Stimulated activated CD8-positive, alpha-beta memory T cell treated with anti-CD3 and anti-CD28 coated beads, Interleukin-7, amount 100 ng/mL, for 1 hour (primary cell): ENCODE measurements at places on chromosomes 1 and 21.

- DNase-seq, result no peak
Observed at GRCh38 chr21:30515681-30516080, 13.7 kb upstream of the KRTAP19-5 start.

- DNase-seq, result no peak
Observed at GRCh38 chr1:215141460-215141859, 58.9 kb downstream of the KCNK2 start.

GRCh38 chr1:184056921-184057555 is 5.5 kb downstream of the TSEN15 start:
- DNase-seq, result no peak

GRCh38 chr1:89070509-89070908 is 5.5 kb upstream of the GBP1 start:
- DNase-seq, result no peak

- no peak for DNase-seq
Observed at GRCh38 chr21:45595574-45596295, 47.8 kb upstream of the PCBP3 start.

GRCh38 chr1:9822490-9822889 is 1.3 kb downstream of the CLSTN1 start:
- no peak for DNase-seq

GRCh38 chr21:41758550-41758949 is 8.3 kb downstream of the RIPK4 start:
- DNase-seq, result no peak

GRCh38 chr1:243549791-243550190 is 293.9 kb downstream of the SDCCAG8 start:
- DNase-seq, result no peak

DNA sequence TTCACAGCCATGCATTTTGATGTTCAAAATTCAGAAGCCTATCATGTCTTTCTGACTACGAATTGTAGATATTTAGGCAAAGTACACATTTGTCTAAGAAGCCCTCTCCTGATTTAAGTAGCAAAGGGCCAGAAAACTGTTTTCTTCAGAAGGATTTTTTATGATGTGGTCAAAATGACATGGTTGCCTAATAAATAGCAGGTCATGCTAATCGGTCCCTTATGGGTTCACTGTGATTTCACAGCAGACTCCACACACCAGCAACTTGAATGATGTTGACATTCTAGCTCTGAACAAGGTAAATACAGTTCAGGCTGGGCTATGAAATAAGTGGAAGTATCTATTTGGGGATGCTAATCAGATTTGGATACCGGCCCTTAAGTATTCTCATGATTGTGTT is 178.7 kb upstream of the DPYD start:
- no peak for DNase-seq

DNA sequence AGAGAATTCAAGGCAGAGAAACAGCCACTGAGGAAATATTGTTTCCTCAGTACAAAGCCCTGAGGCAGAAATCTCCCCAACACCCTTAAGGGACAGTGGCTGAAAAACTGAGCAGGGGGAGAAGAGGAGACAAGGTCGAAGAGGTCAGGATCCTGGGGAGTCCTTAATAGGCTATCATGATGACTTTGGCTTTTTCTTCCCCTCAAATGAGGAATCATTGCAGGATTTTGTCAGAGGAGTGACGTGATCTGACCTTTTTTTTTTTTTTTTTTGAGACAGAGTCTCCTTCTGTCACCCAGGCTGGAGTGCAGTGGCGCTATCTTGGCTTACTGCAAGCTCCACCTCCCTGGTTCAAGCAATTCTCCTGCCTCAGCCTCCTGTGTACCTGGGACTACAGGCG is 10.2 kb downstream of the MAP7D1 start:
- DNase-seq, result no peak

DNA sequence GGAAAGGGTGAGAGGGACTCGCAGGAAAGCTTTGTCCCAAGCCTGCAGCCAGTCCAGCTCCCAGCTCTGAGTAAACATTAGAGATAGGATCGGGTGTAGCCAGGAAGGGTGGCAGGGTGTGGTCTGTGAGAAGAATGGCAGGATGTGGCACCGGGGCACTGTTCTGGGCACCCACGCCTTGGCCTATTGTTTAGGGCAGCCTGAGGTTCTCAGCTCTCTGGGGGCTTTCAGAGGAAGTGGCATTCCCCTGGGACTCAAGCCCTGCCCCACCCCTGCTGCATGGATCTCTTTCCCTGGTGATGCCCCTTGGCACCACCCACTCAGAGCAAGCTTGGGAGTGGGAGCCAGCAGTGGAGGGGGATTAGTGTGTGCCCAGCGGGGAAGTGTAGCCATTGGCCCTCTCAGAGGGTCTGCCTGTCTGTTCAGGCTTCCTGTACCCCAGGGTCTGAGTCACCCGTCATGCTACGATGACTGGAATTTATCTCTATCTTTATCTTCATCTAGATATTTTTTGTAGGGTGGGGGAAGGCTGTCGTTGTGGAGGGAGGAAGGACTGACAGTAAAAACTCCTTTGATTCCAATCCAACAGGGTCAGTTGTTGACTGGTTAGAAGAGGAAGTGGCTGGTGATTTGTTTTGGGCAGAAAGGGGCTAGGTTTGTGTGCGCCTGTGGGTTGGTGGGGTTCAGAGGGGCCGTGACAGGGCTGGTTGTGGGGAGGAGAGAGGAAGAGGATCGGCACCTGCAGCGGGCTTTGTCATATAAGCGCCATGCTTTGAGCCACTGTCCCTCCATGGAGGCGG is 31.6 kb downstream of the SOX13 start:
- no peak for DNase-seq

DNA sequence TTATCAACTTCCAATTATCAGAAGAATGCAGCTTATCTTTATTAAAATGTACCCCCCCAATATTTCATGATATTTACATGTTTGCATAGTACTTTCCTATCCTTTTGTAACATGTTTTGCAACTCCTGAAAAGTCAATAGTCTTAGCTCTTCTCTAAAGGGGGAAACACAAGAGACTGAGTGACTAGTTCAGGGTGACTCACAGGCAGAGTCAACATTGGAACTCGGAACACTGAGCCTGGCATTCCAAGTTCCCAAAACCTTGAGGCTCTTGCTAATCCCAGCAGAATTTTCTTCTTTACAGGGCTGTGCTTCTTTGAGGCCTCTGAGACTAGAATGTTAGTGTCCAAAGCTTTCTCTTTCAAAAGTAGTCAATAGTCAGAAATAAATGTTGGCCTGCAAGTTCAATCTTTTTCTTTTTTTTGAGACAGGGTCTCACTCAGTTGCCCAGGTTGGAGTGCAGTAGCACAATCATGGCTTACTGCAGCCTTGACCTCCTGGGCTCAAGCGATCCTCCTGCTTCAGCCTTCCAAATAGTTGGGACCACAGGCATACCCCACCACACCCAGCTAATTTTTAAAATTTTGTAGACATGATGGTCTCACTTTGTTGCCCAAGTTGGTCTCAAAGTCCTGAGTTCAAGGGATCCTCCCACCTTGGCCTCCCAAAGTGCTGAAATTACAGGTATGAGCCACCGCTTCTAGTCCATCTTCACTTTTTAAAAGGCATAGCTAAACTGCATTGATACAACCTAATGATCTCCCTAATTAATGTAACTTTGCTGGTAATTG is 37.5 kb downstream of the ZNF281 start:
- DNase-seq, result no peak

DNA sequence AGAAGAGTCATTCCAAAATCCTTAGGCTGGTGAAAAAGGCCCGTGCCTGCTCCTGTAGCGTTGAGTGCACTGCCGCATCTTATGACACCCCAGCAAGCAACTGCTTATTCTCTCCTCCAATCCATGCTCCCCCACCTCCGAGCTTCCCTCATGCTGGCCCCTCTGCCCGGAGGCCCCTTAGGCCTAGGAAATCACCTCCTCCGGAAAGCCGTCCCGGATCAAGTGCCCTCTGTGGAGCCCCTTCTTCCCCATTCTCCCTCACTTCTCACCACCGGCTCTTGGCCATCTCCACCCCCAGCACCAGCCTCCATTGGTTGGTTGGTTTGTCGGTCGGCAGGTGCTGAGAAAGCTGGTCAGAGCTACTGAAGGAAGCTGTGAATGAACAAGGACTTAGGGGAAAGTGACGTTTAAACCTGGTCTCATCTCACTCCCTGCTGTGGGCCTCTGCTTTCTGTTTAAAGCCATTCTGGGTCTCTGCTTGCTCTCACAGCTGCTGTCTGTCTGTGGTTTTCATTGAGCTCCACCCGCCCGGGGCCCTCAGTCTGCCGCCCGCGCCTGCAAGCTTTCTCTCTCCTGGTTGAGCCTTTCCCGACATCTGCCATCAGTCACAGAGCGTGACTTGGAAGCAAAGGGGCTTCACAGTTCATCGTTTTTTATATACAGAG is 122.2 kb downstream of the KCNN3 start:
- no peak for DNase-seq

DNA sequence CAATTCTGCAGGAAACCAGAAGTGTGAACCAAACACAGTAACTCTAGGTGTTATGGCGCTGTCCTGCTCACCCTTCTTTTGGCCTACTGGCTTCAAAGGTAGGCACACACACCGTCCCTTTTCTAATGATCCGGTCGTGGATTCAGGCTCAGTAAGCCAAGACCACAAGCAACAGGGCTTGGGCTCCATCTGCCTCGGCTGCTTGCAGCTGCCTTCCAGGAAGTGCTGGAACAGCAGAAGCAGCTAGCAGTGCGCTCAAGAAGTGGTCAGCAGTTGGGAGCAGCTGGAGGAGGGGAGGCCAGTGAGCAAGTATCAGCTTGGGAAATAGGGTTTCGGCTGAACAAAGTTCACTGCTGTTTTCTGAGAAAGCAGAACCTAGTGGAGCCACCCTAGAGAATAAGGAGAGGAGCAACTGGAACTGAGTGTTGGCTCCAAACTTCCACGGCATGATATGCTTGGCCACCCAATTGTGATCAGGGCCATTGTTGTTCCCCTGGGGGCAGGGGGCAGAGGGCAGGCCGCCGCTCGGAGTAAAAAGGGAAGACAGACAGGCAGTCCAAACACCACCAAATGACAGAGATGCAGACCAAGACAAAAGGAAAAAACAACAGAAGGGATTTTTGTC is 173.4 kb downstream of the TOMM20 start:
- no peak for DNase-seq

DNA sequence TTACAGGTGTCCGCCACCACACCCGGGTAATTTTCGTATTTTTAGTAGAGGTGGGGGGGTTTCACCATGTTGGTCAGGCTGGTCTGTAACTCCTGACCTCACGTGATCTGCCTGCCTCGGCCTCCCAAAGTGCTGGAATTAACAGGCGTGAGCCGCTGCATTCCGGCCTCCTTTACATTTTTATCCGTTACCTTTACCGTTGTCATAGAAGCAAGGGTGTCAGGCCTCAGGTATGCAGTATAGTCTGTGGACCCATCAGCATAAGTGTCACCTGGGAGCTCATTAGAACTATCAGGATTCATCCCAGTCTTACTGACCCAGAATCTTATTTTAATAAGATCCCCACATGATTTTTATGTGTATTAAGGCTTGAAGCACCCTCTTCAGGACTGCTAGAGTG is 5.4 kb downstream of the CDC42 start:
- DNase-seq, result no peak

GRCh38 chr1:192792628-192793027 is 16.2 kb upstream of the RGS2 start:
- no peak for DNase-seq

- DNase-seq, result no peak
Observed at GRCh38 chr1:233005156-233005555, 54.7 kb downstream of the NTPCR start.

DNA sequence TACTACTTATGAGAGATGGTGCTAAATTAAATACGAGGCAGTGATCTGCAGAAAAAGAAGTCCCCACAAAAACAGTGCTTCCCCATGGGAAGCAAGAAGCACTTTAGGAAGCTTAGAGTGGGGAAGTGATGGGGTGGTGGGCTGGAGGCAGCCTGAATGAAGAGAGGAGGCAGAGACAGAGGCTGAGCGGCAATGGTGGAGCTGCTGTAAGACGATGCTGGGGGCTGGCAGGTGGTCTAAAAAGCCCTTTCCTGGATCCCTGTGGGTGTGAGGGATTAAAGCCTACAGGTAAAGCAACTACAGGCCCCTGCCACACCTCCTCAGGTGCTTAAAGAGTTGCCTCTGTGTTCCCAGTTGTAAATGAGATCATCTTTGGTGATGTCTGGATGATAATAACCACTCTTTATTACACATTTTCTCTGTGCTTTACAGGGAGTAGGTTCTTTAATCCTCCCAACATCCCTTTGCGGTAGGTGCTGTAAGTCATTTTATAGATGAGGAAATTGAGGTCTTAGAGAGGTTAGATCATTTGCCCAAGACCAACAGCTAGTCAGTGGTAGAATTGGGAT is 39.2 kb downstream of the CNN3 start:
- DNase-seq, result no peak

DNA sequence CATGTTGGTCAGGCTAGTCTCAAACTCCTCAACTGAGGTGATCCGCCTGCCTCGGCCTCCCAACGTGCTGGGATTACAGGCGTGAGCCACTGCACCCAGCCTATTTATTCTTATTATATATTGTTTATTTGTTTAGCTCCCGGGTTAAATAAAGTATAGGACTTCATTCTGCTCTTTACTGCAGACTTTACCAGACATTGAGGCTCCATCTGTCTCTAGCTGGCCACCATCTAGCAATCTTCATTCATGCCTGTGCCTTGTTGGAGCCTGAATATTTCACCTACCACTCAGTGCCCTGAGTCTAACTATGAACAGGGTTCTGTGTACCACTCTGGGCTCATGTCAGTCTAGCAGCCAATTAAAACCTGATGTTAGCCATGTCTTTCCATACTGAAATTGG is 2.1 kb upstream of the DDAH1 start:
- no peak for DNase-seq

DNA sequence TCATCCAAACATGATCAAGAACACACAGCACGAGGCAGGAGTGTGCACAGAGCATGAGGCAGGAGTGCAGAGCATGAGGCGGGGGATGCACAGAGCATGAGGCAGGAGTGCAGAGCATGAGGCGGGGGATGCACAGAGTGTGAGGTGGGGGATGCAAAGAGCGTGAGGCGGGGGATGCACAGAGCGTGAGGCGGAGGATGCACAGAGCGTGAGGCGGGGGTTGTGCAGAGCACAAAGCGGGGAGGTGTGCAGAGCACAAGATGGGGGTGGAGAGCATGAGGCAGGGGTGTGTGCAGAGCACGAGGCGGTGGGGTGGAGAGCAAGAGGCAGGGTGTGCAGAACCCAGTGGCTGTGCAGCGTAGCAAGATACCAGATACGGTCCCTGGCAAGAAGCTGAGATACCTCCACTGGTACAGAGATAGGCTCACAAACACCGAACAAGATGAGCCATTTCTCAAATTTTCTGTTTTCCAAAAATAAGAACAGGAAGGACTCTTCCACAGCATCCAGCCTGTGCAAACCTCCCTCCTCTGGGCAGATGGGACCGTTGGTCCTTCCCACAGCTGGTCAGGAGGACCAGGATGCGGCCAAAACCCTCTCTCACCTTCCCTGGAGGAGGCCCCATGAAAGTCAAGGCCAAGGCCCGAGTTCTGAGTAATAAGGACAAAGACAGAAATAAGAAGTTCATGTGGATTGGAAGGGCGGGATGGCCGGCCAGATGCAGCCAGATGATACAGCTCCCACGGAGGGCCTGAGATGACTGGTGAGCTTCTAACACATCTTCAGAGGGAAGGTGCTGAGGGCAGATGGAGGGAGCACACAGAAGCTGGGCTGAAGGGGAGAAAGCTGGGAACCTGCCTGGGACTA is 12.0 kb downstream of the SPATC1L start:
- no peak for DNase-seq

GRCh38 chr1:184563308-184563707 is 176.5 kb downstream of the C1orf21 start:
- DNase-seq, result no peak
